ENCODE measurements at places on chromosomes 13 and 19.
A peak's percentile ranks its signal among the peaks of the same experiment; 100 is the strongest.

DNA sequence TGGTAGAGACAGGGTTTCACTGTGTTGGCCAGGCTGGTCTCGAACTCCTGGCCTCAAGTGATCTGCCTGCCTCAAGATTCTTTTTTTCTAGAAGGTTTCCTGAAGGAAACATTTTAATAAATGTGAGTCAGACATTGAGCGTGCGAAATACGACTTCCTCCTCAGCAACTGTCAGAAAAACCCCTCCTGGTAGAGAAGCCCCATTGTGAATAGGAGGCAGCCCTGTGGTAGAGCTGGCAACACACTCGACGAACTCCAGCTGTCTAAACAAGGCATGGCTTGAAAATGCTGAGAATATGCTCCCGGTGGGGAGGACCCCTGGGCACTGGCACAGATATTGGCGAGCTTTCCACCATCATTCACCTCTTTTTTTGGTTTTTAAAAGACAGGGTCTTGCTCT lies 9.8 kb downstream of the ZNF333 start:
- no peak for DNase-seq

- peak; percentile 57 for DNase-seq
Observed at GRCh38 chr13:109743706-109744453, 42.5 kb downstream of the IRS2 start.

GRCh38 chr13:98719527-98720250 lies 32.8 kb downstream of the SLC15A1 start:
- DNase-seq, result no peak

DNA sequence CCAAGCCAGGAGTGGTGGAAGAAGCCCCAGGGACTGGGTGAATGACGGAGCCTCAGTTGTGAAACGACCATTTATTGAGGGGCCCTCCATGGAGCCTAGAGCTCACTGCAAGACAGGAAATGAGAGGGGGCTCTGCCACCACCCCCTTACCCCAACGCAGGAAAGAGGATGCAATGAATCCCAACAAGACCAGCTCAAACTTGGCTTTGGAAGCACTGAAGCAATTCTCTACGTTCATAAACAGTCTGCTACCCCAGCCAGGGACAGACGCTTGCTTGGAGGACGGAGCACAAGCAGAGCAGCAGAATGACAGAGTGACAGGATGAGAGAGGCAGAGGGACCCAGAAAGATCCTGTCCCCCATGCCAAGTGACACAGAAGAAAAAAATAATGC lies 1.0 kb downstream of the PRKACA start:
- DNase-seq, result no peak

- DNase-seq, result no peak
Observed at GRCh38 chr19:35100588-35101533, 14.8 kb upstream of the FXYD3 start.

GRCh38 chr19:31312009-31312676 lies 37.1 kb downstream of the TSHZ3 start:
- DNase-seq, result no peak

GRCh38 chr19:34994286-34994642 lies 5.9 kb upstream of the GRAMD1A start:
- no peak for DNase-seq

GRCh38 chr19:50686310-50687032 lies 33.1 kb downstream of the SHANK1 start:
- DNase-seq, result no peak

GRCh38 chr13:33218020-33218419 lies 67.5 kb downstream of the STARD13 start:
- DNase-seq, result no peak

DNA sequence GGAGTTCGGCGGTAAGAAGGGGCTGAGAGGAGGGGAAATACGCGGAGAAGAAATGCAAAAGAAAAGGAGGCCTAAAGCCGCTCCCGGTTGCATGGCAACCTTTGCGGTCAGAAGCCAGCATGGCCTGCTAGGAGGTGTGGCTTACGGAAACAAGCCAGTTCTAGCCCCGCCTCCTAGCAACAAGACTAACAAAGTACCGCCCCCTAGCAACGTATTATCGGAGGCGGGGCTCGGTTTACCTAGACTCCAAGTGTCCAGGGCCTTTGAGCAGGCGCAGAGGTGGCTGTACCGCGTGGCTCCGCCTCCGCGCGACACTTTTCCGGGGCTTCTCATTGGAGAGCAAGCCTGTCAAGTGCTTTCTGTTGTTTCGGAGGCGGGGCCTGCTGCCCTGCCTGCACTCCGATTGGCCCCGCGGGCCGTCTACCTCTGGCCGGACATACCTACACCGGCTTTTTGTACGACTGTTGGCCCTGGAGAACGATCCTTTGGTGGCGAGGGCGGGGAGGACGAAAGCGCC lies 339 bp upstream of the CYTH2 start:
- DNase-seq, result peak; percentile 100

DNA sequence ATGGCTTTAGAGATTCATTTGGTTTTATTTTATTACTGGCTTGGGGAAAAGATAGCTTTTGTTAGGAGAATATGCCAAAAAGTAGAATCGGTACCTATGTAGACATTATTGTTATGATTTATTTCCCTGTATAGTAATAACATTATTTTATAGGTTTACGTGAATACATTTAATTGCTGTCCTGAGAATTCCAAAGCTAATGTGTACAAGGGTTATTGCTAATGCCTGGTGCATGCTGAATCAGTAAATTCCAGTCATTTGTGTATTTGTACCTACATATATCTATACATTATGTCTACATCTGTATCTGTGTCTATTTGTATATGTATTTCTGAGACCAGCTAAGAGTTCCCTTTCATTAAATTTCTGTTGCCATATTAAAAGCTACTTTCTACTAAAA lies 550.9 kb downstream of the GPC6 start:
- DNase-seq, result no peak

Measured in CD4-positive, CD25-positive, alpha-beta regulatory T cell (primary cell).